T-helper 2 cell (primary cell): ENCODE measurements at places on chromosomes 1 and 21.

GRCh38 chr1:195617106-195617505 is 991.1 kb downstream of the KCNT2 start:
- DNase-seq: no peak

GRCh38 chr21:38492007-38492406 is 6.3 kb downstream of the ERG start:
- no peak for DNase-seq

- no peak for DNase-seq
These were observed 716.1 kb upstream of the CXADR start for GRCh38 chr21:16796776-16797175.

DNA sequence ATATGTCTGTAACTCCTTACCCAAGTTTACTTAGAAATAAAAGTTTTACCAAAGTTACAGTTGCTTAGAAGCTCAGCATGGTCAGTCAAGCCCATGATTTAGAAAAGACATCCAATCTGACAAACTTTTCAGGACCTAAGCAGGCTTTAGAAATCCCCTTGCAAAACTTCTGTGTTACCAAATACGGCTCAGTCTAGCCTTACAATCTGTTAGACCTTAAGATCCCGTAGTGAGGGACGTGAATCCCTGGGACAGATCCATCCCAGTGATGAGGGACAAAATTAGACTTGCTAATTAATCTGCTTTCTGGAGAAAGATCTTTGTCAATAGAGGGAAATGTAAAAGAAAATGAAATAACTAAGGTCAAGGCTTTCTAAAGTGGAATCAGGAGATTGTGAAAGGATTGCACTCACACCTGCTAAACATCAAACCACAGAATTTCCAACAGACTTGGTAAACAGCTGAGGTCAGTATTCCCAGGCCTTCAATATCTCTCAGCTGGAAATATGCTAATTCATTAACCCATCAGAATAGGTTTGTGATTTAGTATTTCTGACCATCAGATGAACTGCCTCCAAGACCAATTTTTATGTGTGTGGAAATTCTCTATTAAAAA is 375.3 kb downstream of the DUSP10 start:
- DNase-seq: no peak

DNA sequence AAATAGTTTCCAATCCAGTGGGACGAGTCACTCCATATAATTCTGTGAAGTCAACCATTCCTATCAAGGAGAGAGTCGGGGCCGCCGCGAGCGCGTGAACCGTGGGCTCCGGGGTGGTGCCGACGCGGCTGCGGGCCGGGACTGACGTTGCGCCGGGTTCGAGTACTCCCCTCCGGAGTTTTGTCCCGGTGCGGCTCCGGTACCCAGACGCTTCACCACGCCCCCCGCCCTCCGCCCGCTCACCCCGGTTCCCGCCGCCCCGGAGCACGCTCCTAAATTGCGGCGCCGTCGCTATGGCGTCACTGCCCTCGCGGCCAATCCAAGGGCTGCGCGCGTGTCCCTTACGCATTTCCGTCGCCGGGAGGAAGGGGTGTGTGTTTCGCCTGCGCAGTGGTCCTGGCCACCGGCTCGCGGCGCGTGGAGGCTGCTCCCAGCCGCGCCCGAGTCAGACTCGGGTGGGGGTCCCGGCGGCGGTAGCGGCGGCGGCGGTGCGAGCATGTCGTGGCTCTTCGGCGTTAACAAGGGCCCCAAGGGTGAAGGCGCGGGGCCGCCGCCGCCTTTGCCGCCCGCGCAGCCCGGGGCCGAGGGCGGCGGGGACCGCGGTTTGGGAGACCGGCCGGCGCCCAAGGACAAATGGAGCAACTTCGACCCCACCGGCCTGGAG is at the start of gene ATAD3B:
Gene ATAD3B, plus strand, starts transcription at position 377 of the 664 bp plus-strand sequence. Its CDS starts 120 bp downstream, at position 497.
- peak; percentile 88 for DNase-seq
